Mucosa of descending colon (tissue), 3 donors: ENCODE measurements at places on chromosomes 2 and 18.
A peak's percentile ranks its signal among the peaks of the same experiment; 100 is the strongest.

DNA sequence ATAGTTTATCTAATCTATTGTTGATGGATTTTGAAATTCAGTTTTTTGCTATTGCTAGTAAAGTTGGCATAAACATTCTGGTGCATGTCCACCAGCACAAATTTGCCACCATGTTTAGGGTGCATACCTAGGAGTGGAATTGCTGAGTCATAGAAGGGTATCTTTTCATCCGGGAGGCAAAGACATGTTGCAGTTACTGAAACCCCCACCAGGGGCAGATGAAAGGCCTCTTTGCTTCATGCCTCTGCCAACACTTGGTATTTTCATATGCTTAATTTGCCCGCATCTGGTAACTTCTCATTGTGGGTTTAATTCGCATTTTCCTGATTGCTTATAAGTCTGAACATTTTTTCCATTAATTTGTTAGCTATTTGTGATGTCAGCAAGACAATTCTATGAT, 8.2 kb downstream of the DCC start:
- no peak for DNase-seq

GRCh38 chr2:168889635-168890005, 610 bp downstream of the SPC25 start:
- DNase-seq, result no peak

DNA sequence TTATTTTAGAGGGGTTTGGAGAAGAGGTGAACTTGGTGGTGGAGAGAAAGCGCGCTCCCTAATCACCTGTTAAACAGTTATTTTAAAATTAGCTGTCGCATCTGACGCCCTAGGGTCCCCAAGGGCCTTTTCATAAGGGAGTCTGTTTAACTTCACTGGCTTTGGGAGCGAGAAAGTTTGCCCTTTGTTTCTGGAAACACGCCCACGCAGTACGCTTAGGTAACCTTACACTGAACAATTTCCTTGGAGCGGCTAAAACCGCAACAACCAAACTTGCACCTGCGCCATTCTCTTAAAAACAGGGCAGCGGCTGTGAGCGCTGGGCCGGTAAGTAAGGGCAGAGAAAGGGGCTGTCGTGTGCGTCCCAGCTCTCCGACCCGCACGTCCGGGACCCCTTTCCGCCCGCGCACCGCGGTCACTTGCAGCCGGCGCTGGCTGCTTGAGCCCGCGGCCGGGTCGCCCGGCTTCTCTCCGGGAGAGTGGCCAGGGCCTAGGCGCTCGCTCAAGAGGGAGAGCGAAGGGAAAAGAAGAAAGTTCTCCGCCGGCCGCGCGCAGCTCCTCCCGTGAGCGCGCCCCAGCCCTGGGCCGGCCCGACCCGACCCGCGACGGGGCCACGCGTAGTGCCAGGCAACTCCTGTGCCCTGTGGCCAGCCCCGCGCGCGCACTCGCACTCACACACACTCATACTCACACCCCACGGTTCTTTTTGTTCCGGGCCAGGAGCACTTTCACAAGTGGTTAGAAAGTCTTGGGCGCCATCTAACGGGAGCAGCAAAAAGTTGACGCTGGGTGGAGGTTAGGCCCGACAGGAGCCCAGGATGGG, 19.2 kb downstream of the POU3F3 start:
- peak; percentile 67 for DNase-seq

- peak; percentile 12 for DNase-seq
These were observed 106.4 kb upstream of the CCDC85A start for GRCh38 chr2:56077359-56077915.

DNA sequence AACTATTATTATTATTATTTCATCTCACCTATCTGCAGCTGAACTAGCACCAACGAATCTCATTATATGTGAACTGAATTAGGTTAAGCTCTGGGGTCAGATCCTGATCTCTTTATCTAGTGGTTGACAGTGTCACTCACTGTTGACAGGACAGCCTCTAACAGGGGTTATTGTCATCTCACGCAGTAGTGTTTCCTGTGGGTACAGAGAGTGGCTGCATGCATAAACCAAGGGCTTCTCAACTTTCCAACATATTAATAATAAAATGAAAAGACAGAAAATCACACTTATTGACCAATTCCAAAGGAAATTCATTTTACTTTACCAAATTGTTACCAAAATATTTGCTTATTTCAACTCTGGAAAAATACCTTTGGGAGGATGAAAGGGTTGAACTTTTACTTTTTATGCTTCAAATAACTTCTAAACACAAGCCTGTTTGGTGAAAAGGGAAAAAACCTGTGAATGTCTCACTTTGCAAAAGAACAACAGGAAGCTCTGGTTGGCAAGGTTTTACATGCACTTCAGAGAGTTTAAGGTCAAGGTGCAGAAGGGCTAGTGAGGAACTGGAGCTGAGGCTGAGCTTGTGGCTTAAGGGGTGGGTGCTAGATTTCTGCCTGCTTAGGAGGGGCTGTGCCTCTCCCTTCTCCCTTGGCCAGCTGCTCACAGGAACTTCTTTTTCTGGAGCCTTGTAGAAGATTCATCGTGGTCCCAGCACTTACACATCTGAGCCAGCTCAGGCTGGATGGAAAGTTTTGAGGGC, 72.6 kb downstream of the CTAGE1 start:
- no peak for DNase-seq

DNA sequence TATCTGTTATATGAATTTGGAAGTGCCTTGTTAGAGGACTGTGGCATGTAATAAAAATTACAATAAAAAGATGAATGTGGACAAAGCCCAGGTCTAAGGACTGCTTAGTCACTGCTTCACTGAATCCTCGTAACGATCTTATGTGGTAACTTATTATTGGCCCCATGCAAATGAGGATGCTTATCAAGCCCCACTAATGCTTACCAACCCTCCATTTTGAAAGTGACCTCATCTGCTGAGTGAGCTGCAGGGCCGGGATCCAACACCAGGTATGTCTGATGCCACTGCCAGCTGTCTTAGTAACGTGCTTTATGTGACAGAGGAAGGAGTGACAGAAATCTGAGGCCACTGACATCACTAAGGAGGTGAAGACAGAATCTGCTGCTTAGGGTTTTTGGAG, 65.3 kb upstream of the CCDC85A start:
- no peak for DNase-seq

DNA sequence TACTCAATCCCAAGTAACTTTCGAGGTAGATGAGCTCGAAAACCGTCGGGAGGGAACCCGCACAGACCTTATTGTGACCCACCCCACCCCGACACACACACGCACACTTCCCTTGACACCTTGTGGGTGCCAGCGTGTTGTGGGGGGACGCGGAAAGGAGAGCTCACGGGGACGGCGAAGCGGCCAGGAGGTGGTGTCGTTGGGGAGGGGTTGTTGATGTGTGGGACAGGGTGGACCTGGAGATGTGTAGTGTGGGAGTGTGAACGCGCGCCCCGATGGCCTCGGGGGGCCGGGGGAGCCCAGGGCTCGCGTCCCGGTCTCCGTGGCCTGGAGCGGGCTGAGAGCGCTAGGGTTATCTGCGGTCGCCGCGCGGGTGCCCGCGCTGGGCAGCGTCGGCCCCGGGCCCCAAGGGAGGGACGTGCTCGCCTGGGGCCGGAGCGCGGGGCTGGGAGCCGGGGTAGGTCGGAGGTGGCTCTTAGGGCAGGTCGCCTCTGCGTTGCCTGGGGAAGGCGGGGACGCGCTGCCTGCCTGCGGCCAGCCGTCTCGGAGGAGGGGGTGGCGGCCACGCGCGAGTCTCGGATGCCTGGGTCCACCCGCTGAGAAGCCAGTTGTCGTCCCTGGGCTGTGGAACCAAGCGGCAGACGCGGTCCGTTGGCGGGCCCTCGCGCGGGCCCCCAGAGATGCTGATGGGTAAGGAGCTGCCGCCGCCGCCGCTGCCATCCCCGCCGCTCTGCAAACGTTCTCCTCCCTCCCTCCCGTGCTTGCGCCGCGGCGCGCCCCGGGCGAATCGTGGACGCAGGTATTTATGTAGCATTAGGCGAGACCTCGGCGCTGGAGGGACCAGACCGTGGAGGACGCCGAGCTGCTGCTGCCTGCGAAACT, 1.6 kb downstream of the KLHL29 start:
- DNase-seq, result peak; percentile 48

DNA sequence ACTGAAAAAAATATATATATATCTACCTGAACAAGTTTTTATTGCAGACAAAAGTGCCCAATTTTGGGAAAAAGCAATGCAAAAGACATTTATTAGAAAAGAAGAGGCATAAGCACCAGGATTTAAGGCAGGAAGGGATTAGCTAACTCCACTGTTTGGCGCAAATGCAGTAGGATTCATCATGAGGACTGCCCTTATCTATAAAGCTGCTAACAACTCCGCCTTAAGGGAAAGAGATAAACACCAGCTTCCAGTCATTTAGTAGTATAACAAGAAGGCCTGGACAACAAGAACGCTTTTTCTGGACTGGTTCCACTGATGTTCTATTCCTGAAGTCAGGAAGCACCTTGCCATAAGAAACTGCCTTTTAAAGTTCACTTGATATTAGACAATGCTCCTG, 52.9 kb upstream of the FSHR start:
- DNase-seq, result no peak

DNA sequence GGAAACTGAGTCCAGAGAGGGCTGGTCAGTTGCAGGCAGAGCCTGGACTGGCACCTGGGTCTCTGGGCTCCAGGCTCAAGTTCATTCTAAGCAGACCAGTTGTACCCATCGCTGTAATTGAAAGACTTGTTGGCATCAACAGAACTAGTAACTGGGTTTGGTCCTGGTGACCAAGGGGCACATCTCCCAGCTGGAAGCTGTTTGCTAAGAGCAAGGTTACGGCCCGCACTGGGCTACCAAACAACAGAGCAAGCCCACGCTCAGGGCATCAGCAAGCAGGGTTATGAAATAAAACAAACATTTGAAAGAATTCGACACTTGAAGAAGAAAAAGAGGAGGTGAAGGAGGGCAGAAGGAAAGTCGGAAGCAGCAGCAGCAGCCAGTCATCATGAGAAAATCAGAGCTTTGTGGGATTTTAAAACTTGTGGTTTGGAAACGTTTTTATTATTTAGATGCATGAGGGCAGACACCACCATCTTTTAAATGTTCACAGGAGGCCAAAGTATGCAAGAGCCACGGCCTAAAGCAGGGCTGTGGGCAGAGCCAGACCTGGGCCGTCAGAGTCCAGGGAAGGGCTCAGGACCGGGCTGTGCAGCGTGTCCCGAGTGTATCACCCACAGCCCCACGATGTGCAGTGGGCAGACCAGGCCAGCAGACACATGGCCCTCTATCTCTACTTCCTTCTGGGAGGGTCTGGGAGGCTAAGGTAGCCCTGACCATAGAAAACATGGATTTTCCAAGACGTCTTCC, 220.3 kb downstream of the BCL2 start:
- no peak for DNase-seq

GRCh38 chr2:240570531-240571313, 2.4 kb downstream of the RNPEPL1 start:
- no peak for DNase-seq

DNA sequence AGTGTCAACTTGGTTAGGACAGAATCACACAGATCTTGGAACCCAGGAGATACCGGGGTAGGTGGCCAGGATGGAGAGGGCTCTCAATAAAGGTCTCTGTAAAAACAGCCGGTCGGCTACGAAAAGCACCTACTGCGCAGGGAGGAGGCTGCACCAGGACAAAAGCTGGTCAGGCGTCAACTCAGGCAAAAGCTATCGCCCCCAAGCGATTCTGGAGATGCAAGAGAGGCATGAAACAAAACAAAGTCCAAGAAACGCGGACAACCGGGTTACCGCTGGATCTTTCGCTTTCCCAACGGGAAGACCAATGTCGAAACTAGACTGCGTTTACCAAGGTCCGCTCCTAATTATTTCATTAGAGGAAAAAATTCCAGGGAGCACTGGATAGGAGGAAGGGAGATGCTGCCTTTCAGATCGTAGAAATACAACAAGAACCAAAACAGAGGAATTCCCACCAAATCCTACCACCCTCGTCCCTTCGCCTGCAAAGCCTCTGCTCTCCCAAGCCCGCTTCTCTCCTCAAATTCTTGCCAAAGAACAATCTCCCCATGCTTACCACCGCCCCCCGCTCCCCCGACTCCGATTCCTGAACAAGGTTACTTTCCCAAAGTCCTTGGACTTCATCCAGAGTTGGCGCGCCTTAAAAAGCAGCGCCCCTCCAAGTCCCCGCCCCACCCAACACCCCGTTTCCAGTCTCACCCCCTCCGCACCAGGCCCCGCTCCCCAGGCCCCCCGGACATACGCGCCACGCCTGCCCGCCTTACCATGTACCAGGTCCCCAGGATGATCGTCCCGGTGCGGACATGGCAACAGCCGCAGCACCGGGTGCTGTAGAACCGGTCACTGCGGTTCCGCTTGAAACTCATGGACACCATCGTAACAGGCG, 539 bp downstream of the LAPTM4A start:
- DNase-seq, result no peak

DNA sequence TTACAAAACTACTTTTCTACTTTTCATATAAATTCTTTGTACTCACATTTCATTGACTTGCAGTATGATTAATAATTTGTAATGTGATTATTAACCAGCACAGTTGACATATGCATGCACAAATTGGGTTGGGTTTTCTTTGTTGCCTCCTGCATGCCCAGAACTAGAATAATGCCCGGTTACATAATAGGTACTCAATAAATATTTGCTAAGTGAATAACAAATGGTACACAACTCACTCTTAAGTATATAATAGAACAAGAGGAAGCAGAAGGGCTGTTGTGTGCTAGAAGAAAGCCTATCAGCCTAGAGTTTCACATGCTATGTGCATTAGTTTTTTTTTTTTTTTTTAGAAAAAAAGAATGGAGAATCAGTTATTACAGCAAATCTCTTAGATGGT, 9.3 kb downstream of the RDH14 start:
- DNase-seq, result no peak

DNA sequence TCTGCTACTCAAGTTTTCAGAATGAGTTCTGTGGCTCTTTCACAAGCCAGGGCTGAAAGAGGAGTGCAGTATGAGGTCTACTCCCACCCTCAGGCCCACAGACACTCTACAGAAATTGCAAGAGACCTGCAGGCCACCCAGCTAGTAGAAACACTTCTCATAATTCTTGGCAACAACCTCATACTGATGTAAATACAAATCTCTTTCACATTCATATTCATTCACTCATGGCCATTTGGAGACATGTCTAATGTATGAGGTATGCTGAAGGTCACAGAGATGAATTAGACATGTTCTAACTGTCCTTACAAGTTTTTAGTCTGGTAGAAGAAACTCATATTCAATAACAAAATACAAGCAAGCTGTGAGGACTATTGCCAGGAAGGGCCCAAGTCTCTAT, 83.8 kb upstream of the KLHL29 start:
- no peak for DNase-seq

GRCh38 chr18:31819106-31819924, 58.6 kb upstream of the SLC25A52 start:
- DNase-seq, result no peak

DNA sequence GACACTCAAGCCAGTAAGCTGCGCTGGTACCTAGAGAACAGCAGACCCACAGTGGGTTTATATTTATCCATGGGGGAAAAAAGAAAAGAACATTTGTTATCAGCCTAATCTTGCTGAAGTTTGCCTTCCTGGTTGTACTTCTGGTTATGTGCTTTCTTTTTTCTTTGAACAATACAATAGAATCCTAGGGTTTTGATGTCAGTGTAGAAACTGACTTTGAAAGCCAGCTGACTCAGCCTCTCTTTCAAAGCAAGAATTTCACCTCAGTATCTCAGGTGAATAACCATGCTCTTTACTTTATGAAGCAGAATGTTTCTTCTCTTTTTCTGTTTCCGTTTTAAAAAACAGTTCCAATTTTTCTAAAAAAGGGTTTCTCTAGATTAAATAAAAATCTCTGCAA, 78.4 kb downstream of the CD8B2 start:
- no peak for DNase-seq
